ENCODE measurements at places on chromosomes 2 and 18. TPM values are rescaled to one million over a fixed set of nuclear protein-coding genes. Genes with fewer than 3 reads are reported as not detected.

The DNMT3A gene
- total RNA-seq: 9.4 TPM

The PTPRM gene
- total RNA-seq: 65.3 TPM

The GTF2A1L gene
- total RNA-seq: 1.2 TPM

The RAD51AP2 gene
- total RNA-seq: not detected

The COL3A1 gene
- 8,532 TPM for total RNA-seq

The RPIA gene
- 2.9 TPM for total RNA-seq

The SP3 gene
- total RNA-seq: 42.8 TPM

The CPLX4 gene
- total RNA-seq: not detected

The PTPN2 gene
- 20.5 TPM for total RNA-seq

The EFHD1 gene
- total RNA-seq: 1.1 TPM

The TCF4 gene
- 32.9 TPM for total RNA-seq

The TMEM247 gene
- not detected for total RNA-seq

Measured in pericardium fibroblast (primary cell).